T-helper 2 cell treated with Interferon-gamma antibody and Interleukin-4, amounts not matched to agents 5 μg/mL and 100 μg/mL, for 36 hours (primary cell): ENCODE measurements at places on chromosomes 5 and 9.

- no peak for DNase-seq
Measured at GRCh38 chr5:23007236-23007635, 154.1 kb upstream of the CDH12 start.

- DNase-seq, result no peak
Measured at GRCh38 chr9:115921301-115921700, 232.3 kb upstream of the PAPPA start.

DNA sequence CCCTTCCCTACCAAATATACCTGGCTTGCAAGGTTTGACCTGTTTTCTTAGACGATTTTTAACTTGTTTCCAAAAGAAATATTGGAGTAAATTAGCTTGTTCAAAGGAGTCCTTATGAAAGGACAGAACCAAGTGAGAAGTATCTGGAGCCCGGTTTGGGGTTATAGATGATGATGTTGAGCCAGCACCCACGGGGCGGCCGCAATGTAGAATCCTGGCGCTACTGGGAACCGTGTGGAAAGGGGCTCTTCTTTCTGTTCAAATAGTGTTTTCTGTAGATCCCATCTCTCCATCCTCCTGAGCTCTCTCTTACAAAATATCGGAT is 517 bp upstream of the EXOSC2 start:
- DNase-seq, result no peak

DNA sequence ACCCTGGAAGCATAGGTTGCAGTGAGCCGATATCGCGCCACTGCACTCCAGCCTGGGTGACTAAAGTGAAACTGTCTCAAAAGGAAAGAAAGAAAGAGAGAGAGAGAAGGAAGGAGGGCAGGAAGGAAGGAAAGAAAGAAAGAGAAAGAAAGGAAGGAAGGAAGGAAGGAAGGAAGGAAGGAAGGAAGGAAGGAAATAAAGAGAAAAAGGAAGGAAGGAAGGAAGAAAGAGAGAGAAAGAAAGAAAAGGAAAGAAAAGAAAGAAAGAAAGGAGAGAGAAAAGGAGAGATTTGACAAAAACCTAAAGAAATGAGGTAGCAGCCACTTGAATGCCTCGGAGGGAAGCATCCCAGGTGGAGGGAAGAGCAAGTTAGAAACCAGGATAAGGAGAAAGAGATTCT is 44.6 kb downstream of the MSX2 start:
- DNase-seq, result no peak

DNA sequence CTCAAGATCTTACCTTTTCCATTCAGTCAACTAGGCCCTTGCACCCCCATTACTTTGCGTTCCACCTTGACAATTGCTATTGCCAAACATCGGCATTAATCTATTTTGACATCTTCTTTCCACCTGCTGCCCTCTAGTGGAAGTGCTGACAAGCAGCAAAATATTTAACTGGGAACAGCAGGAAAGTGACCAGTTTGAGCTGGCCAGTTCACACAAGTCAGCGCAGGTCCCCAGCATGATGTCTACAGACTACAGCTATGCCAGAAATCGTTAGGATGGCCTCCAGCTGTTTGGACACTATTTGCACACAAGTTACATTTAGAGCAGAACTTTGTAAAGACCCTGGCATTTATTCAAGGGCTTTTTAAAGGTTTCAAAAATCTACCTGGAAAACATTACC is 160.1 kb downstream of the GHR start:
- peak; percentile 7 for DNase-seq

DNA sequence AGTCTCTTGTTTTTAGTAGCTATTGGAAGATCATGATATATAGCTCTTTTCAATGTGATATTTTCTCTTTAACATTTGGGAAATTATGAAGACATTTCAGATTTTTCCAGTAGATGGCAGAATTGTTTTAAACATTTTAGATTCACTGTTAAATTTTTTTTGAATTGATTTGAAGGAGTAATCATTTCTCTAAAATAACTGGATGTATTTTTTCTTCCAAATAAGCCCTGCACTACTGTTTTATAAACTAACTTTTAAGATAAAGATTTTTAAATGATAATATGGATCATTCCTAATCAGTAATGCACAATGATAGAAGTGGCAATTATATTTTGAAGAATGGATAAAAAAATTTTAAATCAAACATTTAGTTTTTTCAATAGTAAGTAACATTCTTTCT is 14.2 kb downstream of the NDUFAF2 start:
- no peak for DNase-seq

DNA sequence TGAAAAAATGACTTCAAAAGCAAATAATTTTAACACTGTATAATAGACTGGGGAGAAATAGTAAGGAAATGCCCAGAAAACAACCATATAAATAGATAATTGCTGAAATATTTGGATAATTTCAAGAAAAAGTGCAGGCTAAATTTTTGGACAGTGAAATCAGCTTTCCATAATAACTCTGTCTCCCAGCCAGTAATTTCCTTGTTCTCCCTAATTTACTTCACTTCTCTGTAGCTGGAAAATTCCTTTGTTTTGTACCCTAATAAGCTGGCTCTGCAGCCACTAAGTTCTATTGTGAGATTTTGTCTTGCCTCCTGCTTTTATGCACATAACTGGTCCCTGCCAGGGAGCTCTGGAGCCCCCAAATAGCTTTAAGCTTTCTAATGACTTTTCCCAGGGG is 27.7 kb downstream of the PRDM6 start:
- no peak for DNase-seq

GRCh38 chr5:102762562-102763227 is 7.6 kb downstream of the PAM start:
- no peak for DNase-seq

DNA sequence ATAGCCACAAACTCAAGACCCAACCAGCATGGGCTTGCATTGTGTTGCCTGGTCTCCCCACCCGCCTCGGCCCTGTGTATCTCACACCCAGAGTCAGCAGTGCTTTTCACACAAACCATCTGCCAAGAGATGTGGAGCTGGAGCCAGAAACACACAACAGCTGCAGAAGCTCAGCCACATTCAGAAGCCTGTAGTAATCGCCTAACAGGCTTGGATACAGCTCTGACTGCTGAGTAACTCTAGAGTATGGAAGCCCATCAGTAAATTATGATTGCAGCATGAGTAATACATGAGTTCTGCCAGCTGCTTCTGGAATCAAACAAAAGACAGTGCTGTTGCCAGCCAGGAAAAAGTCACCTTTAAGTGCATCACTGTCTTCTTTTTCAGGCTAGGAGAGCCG is 16.0 kb downstream of the TEK start:
- DNase-seq, result no peak

DNA sequence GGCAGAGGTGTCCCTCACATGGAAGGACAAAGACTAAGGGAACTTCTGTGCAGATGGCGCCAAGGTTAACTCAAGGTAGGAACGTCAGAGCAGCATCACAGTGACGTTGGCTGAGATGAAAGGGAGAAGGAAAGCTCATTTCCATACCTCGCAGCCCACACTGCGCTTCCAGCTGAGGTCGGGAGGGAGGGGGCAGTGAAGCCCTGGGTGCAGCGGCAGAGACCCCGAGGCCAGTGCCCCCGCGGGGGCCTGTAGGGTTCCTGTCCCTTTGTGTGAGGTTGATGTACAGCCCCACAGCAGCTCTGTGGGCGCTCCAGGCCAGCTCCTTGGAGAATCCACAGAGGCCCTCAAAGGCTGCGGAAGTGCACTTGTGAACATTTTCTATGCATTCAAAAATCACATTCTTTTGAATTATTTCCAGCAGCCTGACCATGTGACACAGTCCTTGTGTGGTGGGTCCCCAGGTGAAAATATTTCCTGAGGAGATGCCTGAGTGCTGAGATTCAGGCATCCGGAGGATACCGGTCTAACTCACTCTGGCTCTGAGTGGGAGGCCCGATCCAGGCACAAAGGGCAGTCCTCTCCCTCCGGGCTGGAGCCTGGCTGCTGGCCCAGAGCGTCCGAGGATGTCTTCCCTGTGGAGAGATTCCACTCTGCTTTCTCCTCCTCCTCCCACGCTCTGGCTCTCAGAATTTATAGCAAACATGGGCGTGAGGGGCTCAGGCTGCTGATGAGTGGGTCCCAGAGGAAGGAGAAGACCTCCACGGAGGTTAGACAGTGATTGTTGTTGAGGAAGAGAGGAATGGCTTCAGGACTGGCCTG is 150.7 kb downstream of the ICE1 start:
- DNase-seq, result no peak

- DNase-seq, result peak; percentile 35
Measured at GRCh38 chr5:157574456-157575380, 857 bp downstream of the ADAM19 start.
